Right renal cortex interstitium (tissue), 3 donors: ENCODE measurements at places on chromosomes 16 and 17.

GRCh38 chr16:88072571-88073001, 121.4 kb downstream of the BANP start:
- no peak for DNase-seq

- no peak for DNase-seq
Observed at GRCh38 chr17:3885271-3885670, 7.6 kb downstream of the CAMKK1 start.

GRCh38 chr17:6474376-6474775, 30.1 kb downstream of the PIMREG start:
- DNase-seq, result no peak

DNA sequence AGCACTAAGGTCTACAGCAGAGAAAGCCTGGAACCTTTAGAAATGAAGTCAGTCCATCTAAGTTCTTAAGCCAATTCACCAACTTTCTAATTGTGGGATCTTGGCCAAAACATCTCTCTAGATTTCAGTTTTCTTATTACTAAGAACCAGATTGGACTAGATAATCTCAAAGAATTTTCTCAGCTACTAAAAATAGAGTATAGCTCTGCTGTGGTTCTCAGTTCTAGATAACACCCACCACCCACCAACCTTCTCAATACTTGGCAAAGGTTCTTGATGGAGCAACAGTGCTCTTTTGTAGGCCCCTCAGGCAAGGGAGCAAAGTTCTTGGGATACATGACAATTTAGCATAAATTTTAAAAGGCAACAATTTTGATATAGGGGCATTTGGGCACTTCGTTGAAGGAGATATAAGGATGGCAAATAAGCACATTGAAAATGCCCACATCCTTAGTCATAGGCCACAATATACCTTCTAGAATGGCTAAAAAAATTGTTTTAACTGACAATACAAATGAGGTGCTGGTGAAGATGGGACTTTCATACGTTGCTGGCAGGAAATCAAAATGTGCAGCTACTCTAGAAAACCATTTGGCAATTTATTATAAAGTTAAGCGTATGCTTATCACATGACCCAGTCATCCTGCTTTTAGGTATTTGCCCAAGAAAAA, 74.4 kb upstream of the TMEM132E start:
- no peak for DNase-seq

- DNase-seq, result no peak
Observed at GRCh38 chr17:82350182-82351030, 8.6 kb upstream of the TEX19 start.

GRCh38 chr16:69112285-69113129, 7.1 kb downstream of the HAS3 start:
- DNase-seq, result no peak

DNA sequence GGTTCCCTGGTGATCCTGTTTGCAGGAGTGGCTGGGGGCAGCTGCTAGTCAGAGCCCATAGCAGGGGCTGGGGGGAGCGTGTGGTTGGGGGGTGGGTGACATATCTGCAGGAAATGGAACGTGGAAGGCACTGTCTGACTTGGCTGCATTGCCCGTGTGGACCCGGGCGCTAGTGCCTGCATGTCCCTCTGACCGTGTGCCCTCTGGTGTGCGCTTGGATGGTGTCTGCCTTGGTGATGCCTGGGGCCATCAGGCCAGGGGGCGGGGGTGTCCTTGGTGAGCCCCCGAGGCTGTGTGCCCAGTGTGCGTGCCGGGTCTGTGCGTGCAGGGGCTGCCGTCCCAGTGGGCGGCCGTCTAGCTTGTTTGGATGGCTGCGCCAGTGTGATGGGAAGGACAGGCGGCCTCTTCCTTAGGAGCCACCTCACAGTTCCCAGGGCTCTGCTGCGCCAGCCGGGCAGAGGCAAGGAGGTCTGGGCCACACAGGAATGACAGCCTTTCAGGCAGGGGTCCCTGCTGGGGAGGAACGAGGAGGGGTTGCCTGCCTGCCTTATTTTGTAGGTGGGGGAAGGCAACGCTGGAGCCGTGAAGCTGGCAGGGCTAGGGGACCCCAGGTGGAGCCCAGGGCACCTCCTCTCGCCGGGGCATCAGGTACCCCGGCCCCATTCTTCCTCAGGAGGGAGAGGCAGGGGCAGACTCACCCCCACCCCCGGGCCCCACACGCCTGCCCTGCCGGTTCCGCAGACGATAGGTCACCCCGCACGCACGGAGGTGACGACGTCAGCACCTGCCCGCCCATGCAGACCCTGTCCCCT, 693 bp downstream of the NDRG4 start:
- DNase-seq, result no peak

DNA sequence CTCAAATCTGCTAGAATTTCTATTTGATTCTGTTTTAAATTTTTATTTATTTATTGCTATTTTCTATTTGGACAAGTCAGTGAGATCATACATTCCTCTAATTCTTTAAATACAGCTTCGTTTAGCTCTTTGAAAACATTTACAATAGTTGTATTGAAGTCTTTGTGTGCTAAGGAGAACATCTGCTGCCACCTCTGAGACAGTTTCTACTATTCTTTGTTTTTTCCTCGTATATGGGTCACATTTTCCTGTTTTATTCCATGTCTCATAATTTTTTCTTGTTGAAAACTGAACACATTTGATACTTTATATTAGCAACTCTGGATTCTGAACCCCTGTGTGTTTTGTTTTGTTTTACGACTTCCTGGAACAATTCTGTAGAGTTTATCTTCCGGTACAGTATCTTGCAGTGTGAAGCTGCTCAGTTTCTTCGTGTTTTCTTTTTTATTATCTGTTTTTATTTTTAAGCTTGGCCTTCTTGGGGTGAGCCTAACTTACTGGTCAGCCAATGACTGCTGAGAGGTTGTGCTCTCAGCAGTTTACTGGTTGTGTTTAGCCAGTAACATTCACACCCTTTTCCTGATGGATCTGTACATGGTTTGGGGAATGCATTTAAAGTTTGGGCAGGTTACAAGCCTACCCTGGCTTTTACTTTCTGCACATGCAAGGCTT, 99.0 kb downstream of the CA4 start:
- DNase-seq, result no peak

- no peak for DNase-seq
Observed at GRCh38 chr16:9348912-9349311, 257.5 kb downstream of the HAPSTR1 start.

GRCh38 chr17:6674586-6674985, 23.0 kb downstream of the C17orf100 start:
- no peak for DNase-seq

GRCh38 chr16:54657709-54658102, 273.0 kb upstream of the IRX5 start:
- DNase-seq, result no peak

GRCh38 chr17:70168044-70168976, 1.0 kb upstream of the KCNJ2 start:
- DNase-seq, result peak; percentile 56

DNA sequence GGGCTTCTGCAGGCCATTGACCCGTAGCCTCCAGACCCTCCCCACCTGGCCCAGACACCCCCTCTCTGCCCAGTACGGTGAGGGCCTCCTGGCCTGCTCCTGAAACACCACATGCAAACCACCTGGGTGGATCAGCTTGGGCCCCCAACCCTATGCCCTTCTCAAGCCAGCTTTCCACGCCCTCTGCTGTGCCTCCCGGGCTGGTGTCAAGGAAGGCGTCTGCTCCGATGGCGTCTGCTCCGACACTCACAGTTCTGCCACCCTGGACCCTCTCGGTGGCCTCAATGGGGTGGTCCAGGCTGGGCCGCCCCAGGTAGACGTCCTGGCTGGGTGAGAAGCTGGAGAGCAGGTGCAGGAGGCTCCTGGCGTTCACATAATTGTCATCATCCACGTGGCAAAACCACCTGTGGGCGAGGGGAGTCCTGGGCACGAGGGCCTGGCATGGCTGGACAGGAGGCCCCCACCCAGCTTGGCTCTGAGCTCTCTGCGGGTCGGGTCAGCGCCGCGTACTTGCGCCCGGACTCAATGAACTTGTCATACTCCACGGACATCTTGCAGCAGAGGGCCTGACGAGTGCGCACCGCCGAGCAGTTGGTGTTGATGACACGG, 1.4 kb downstream of the RFNG start:
- no peak for DNase-seq

GRCh38 chr17:6959700-6960099, 36.1 kb upstream of the ALOX12 start:
- DNase-seq, result no peak

DNA sequence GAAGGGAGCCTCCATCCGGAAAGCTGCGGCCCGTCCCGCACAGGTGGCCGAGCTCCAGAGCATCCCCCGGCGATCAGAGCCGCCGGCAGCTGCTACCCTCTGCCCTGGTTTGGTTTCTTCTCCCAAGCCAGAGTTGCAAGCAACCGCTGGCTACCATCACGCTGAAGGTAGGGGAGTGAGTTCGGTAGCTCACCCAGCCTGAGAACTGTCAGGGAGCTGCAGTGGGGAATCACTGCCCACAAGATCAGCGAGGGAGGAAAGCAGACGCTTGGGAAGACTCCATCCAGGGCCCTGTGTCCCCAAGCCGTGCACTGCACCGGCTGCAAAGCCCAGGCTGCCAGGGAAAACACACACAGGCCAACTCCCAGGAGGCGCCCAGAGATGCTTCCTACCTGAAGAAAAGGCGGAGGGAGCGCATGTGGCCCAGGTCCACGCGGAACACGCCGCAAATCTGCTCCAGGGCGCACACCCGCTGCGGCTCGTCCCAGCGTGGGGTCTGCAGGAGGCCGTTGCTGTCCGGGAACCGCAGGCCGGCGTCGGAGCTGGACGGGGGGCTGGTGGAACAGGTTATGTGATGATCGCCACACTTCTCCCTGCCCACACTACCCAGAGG, 83.3 kb downstream of the TBC1D16 start:
- no peak for DNase-seq

- no peak for DNase-seq
Observed at GRCh38 chr17:65229621-65229995, 92.4 kb downstream of the RGS9 start.

- no peak for DNase-seq
Observed at GRCh38 chr17:28110184-28110583, 67.7 kb downstream of the NLK start.

GRCh38 chr16:48446534-48446920, 61.3 kb upstream of the SIAH1 start:
- no peak for DNase-seq

- peak; percentile 57 for DNase-seq
Observed at GRCh38 chr16:13436641-13437412, 483.1 kb upstream of the ERCC4 start.

DNA sequence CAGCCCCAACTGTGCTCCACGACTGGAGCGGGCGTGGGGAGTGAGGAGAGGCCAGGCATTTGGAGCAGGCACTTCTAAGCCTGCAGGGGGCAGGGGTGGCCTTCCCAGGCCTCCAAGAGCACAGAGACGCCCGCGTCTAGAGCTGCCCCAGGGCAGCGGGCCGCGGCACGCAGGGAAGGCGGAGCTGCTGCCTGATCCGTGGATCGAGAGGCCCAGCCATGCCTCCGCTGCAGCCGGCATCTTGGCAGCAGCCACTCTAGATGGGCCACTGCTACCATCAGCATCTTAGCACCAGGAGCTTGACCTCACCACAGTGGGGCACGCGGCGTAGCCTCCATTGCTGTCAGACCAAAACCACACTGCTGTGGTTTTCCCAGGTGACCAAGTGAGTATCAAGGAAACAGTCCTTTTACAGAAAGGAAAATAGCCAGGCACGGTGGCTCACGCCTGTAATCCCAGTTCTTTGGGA, 20.4 kb upstream of the WDR45B start:
- DNase-seq, result no peak

DNA sequence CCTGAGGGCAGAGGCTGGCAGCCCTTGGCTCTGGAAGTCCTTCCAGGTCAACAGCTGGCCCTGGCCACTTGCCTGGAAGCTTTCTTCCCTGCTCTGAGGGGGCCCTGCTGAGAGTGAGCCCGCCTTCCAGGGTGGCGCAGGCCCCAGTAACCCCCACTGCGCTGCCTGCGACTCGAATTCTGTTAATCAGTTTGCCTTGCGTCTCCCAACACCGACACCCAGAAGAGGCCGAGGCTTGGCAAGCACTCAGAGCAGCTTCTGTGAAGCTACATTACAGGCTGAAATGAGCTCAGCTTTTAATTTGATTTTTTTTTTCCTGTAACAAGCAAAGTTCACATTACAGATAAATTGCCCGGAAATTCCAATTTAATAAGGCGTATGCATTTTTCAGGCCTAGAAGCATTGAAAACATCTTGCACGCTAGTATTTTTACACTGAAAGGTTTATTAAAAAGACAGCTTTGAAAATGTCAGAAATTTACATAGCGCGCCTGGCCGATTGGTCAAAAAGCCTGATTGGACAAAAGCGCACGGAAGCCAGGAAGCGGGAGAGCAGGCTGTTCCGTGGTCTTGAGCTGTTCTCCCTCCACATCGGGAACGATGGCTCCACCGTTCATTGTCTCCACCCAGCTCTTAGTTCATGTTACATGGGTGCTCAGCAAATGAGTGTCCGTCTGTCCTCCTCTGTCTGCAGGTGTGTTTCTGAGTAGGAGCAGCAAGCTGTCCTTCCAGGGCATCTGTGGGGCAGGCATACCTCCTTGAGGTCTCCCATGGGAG, 65.5 kb upstream of the HSBP1 start:
- DNase-seq, result no peak

DNA sequence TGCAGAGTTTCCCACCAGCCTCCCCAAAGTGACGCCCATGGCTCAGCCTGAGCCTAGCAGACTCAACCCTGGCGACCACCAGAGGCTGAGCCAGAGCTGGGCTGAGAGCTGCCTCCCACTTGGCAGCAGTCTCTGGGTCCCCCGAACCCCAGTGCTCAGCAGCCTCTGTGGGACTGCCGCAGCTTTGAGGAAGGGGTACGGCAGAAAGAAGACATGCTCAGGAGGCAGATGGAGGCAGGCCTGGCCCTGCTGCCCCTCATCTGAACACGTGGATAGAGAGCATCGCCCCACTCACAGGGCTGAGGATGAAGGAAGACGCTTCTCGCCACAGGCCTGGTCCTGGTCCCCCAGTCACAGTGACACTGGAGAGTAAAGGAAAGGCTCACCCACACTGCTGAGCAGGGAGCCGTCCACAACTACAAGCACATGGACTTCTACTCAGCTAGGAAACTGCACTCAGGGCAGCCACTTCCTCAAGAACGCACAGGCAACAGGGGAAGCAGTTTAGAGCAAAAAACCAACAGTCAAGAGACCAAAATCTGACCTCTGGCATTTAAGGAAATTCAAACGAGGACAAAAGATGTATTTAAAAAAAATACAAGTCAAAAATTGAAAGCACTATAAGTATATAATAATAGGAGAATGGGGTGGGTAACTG, 45.2 kb upstream of the GSG1L start:
- DNase-seq, result no peak

- no peak for DNase-seq
Observed at GRCh38 chr16:84137287-84137686, 7.7 kb downstream of the HSDL1 start.

DNA sequence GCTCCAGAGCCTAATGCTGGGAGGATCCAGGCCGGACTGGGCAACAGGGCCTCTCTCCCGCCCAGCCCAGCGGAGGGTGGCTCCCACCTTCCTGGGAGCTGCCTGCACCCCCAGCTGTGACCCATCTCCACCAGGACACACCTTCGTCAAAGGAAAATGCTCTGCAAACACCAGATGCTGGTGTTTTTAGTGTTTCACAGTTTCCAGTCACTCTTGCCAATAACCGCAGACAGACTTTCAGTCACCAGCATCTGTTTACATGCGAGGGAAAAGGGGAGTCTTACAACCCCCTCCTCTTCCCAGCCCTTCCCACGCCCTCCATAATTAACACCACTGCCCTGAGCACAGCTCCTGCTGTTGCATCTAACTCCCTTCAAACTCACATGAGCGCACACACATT, 25.3 kb downstream of the KLHDC4 start:
- DNase-seq, result no peak
